NCI-H2029 treated with DMSO at 0.1 percent for 48 hours (cell line): ENCODE measurements at places on chromosomes 13 and 19.

DNA sequence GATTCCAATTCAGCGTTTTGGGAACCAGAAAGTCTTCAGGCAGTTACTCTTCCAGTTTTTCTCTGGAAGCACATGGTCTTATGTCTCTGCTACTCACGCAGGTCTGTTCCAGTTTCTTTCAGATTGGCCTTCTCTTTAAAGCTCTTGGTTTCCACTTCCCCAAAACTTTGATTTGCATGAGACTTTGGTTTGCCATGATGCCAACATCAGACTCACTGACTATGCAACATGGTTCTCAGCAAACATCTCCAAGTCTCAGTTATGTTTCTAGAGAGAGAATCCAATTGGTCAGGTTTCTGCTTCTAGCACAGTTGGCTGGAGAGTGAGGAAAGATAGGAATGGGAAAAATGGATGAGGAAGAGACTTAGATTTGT, 3.1 kb downstream of the AKAP11 start:
- no peak for DNase-seq

DNA sequence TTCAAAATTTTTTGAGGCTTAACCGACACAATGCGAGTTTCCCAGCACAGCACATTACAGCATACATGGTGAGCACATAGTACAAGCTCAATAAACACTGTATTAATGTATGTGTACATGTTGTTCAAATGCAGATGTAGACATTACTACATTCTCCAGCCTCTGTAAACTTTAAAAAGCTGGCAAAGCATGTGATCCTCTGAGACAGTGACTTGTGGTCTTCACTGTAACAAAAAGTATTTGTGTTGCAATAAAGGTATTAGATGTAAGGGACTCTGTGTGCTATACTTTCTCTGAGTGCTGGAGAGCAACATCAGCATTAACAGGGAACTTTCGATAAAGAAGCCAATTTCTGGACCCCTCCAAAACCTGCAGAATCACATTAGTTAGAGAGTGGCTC, 46.4 kb upstream of the ZNF254 start:
- no peak for DNase-seq

DNA sequence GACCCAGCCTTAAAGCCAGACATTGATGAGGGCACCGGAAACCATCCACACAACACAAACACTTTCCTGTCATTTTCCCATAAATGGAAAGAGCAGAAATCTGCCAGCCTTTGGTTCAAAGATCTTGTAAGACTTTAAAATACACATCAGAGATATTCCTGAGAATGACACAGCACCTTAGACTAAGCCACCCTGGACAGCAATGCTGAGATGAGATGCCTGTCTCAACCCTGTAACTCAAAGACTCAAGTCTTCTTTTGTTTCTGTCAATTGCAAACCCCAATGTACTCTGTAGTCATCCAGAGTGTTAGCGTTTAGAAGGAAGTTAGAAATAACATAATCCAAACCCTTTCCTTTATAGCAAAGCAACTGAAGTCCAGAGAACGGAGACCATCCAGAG, 119.2 kb downstream of the CCNA1 start:
- no peak for DNase-seq

GRCh38 chr19:19206938-19207337, 3.7 kb upstream of the NR2C2AP start:
- no peak for DNase-seq

DNA sequence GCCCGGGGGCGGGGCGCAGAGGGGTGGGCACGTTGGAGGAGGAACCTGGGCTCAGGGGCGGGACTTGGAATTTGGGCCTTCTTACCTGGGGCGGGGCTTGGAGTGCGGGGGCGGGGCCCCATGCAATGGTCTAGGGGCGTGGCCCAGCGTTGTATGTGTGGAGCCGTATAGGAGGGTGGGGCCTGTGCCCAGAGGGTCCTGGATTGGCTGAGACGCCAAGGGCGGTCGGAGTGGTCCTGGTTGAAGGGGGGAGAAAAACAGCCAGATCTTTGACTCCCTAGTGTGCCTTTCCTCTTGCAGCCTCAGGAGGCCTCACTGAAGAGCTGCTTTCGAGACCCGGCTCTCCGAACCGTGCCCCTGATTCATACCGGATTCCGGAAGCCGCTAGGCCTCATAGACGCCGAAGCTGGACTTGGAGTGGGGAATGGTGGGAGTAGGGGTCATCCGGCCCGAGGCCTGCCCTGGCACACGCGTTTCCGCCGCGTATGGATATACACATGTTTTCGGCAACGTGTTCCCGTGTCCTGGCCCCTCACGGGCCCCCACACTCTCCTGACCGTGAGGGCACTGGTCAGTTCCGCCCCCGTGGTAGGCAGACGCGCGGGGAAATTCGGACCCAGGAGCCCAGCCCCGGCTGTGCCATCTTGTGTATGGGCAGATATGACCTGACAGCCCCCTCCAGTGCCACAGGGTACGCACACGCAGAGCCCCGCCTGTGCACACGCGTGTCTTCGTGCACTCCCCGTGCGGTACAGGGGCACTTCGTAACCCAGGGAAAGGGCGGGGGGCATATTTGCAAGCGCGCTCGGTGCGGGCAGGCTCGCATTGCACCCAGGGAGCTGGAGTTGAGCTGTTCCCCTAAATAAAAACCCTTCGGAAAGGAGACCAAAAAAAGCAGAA, 661 bp upstream of the PRR12 start:
- peak; percentile 86 for DNase-seq

DNA sequence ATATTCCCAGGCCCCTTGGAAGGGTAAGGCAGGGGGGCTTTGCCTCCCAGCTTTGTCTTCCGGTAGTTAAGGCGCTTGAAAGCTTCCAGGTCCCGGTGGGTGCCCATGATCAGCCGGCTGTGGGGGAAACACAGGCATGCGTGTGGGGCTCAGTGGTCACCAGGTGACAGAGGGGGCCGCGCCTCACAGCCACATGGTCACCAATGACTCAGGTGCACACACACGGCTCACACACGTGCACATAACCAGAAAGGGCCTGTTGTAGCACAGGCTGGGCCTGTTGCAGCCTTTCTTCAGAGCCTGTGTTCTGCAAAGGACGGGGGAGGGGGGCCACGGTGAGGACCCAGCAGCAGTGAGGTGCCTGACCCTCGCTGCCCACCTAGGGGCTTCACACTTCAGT, 5.9 kb downstream of the NANOS3 start:
- no peak for DNase-seq

- peak; percentile 8 for DNase-seq
Measured at GRCh38 chr19:18157465-18158063, 4.6 kb downstream of the PIK3R2 start.

- DNase-seq, result no peak
Measured at GRCh38 chr19:1177322-1178114, 3.5 kb upstream of the SBNO2 start.

DNA sequence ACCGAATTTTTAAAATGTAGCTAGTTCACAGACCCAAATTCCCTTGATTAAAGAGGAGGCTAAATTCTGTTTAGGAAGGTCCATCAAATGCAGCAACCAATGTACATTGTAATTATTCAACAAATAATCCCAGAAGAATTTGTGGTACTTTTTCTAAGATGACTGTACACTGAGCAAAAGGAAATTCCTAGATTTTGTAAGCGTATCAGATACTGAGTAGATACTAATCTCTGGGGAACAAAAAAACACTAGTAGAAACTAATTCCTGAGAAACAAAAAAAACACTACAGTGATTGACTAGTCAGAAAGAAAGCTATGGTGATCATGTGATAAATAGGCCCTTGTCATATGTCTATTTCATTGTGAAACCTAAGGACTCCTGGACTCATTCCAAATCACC, 246.1 kb downstream of the PCDH17 start:
- DNase-seq, result no peak

DNA sequence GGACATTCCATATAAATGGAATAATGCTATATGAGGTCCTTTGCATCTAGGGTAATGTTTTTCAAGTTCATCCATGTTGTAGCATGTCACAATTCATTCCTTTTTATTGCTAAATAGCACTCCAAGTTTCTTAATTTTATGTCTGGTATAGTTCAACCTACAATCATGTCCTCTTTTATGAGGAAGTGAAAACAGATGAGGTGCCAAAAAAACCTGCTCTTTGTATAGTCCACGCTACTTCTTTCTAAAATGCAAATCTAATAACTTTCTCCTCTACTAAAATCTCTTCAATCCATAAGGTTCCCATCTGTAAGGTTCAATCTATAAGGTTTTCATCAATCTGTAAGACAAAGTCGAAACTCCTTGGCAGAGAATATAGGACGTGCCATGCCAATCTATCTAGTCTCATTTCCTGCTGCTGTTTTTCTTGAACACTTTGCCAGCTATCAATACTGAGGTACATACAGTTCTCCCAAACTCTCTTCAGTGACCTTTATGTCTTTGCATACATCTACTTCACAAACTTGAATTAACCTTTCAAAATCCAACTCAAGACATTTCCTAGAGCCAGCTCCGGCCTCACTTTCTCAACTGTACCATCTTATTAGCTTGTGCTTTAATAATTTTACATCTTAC, 33.7 kb downstream of the INTS6 start:
- DNase-seq, result no peak

DNA sequence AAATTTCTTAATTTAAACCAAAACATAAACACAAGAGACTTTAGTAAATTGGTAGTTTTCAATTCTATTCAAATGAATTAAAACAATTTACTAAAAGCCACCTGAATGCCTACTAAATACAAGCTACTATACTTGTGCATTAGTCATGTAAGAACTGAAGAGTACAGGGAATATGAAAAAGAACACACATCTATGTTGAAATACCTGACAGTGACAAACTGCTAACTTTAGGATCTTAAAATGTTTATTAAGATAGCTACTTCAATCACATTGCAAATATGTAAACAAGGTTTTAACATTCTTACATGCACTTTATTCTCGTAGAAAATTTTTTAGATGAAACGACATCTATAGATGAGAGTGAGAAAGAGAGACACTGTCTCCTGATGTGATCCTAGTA, 4.1 kb downstream of the SPRYD7 start:
- no peak for DNase-seq
